NCI-H510A (cell line): ENCODE measurements at places on chromosomes 11 and 22.

DNA sequence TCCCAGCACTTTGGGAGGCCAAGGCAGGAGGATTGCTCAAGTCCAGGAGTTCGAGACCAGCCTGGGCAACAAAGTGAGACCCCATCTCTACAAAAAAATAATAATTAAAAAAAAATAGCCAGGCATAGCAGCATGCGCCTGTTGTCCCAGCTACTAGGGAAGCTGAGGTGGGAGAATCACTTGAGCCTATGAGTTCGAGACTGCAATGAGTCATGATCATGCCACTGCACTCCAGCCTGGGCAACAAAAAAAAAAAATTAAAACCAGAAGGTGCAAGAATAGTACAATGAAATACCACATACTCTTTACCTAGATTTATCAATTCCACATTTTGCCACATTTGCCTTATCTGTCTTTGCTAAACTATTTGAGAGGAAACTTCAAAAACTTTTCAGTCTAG is 8.2 kb downstream of the DPF2 start:
- no peak for DNase-seq

- DNase-seq, result no peak
These were observed 591.3 kb downstream of the LRRC4C start for GRCh38 chr11:40867991-40868632.

DNA sequence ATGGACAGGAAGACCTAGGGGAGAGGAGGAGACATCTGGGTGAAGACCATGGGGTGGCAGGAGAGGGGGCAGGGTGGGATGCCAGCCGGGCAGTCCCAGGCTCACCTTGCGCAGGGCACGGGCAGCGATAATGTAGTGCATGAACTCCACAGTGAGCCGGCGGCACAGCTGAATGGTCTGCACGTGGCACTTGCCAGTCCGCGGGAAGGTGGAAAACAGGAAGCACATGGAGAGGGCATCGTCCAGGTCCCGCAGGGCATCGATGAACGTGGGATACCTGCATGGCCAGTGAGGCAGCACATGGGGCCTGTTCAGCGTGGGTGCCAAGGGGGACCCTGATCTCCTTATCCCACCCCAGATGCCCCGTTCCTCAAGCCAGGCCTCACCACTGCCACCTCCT is 7.3 kb downstream of the PES1 start:
- no peak for DNase-seq

GRCh38 chr22:47030881-47031627 is 268.6 kb downstream of the TBC1D22A start:
- no peak for DNase-seq

DNA sequence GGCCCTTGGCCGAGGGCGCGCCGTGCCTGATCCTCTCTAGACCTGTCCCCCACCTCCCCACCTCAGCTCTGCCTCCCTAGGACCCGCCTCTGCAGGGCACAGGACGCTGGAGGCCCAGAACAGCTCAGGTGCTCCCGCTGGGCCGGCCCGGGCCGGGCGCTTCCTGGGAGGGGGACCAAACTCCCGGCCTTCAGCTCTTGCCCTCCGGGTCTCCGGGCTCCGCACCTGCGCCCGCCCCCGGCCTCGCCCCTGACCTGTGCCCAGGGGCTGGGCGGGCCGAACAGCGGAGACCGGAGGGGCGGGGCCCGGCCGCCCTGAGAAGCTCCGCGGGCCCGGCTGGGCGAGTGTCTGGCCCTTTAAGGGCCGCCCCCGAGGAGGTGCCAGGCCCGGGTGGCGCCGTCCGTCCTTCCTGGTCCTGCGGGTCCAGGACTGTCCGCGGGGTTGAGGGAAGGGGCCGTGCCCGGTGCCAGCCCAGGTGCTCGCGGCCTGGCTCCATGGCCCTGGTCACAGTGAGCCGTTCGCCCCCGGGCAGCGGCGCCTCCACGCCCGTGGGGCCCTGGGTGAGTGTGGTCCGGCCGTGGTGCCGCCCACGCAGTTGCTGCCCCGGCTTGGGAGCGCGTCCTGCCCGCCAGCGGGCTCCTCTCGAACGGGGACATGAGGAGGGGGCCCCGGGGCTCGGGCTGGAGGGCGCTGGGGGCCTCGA is at the start of gene SSH3:
Gene SSH3 (plus strand): TSS at position 399 of the 703 bp plus-strand sequence. CDS start 96 bp downstream, at position 495.
- DNase-seq, result peak; percentile 93

- DNase-seq, result no peak
These were observed 354.8 kb downstream of the TENM4 start for GRCh38 chr11:79086056-79086455.

DNA sequence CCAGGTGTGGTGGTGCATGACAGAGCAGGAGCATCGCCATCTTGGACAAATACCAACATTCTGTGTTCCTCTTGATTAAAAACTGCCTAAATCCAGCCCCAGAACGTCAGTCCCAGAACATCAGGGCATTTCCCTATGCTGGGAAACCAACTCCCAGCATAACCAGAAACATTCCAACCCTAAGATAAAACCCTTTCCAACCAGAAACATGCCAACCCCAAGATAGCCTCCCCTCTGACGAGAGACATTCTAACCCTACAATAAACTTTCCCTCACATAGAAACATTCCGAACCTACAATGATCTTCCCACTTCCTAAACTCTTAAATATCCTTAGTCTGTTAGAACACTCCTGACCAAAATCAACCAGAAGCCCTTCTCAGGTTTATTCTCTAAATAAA is 11.6 kb downstream of the PLAAT4 start:
- no peak for DNase-seq

DNA sequence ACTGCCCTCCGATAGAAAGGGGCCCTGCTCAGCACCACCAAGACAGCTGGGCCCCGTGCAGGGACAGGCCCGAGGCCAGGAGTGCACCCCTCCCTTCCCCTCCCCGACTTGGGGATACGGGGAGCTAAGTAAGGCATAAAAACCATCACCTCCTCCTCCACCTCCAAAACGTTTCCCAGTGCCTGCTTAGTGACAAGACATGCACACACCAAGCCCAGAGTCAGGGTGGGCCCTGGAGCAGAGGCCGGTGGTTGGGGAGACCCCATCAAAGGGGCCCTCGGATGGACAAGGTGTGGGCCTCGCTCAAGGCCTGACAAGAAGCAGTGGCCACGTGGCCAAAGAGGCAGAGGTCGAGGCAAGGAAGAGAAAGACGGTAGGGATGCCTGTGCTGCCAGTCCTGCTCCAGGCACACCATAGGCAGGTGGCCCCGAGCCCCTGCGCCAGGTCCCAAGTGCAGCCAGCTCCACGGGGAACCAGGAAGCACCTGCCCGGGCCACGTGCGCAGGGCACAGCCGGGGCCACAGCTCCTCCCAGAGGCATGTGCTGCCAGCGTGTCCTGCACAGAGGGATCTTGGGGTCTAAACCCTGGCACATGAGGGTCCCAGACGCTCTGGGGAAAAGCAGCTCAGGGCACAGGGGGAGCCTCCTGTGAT is 53.0 kb downstream of the BRD1 start:
- no peak for DNase-seq

GRCh38 chr11:12868315-12869073 is 140.6 kb upstream of the RASSF10 start:
- DNase-seq, result no peak

- no peak for DNase-seq
These were observed 983 bp downstream of the NARS2 start for GRCh38 chr11:78573681-78574080.

DNA sequence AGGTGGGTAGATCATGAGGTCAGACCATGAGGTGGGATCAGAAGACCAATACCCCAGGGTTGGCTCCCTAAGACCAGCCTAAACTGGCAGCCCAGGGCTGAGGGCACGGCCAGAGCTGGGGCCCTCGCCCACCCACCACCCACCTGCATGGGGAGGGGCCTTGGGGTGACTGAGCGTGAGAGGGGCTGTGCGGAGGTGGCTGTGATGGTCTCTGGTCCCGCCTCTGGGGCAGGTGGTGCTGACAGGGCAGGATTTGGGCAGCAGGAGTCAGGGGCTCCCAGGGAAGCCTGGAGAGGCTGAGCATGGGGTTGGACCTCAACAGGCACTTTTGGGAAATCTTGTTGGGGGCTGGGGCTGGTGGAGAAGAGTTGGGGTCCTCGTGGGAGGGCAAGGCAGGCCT is 39.8 kb upstream of the MUC5AC start:
- DNase-seq, result no peak

DNA sequence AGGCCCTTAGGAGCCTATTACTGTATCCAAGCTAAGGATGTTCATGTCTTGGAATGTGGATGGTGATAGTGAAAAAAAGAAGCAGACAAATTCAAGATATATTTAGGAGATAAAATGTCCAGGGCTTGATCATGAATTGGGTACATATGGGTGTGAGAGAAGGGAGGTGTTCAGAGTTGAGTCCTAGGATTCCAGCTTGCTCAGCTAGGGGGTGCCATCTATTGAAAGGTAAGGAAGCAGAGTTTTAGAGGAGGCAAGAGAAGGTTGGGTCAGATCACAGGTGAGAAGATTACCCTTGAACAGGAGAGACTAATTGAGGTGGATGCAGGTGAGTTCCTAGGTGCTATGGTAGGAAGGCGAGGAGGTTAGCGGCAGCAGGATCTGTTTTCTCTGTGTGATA is 60.5 kb downstream of the GRAMD1B start:
- DNase-seq, result no peak

GRCh38 chr11:18145025-18145424 is 12.7 kb downstream of the MRGPRX3 start:
- DNase-seq, result no peak

DNA sequence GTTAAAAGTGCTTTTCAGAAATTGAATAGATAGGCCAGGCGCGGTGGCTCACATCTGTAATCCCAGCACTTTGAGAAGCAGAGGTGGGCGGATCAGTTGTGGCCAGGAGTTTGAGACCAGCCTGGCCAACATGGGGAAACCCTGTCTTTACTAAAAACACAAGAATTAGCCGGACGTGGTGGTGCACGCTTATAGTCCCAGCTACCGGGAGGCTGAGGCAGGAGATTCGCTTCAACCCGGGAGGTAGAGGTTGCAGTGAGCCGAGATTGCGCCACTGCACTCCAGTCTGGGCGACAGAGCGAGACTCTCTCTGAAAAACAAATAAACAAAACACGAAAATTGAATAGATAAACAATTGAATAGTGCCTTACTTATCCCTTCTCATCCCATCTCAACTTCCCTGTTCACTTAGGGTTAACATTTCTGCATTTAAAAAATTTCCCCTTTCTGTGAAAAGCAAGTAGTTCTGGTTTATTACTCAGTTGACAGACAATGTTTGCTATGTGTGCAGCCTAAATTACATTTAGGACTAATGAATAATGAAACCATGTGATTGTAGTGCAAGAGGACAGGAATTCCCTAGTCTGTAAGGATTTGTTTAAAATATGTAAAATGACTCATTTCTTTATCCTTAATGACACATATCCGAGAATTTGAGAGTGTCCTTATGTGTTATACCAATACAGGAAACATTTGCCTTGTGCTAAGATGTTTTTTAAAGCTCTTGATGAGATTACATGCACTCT is 6.0 kb downstream of the RNF169 start:
- DNase-seq, result no peak

DNA sequence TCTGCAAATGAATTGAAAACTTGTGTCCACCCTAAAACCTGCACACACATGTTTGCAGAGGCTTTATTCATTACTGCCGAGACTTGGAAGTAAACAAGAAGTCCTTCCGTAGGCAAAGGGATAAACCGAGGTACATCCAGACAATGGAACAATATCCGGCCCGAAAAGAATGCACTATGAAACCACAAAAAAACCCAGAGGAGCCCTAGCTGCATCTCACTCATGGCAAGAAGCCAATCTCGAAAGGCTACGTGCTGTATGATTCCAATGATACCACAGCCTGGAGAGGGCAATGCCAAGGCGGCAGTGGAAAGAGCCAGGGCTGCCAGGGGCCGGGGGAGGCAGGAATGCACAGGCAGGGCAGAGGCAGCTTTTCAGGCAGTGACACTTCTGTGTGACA is 3.2 kb upstream of the MRPL23 start:
- no peak for DNase-seq

DNA sequence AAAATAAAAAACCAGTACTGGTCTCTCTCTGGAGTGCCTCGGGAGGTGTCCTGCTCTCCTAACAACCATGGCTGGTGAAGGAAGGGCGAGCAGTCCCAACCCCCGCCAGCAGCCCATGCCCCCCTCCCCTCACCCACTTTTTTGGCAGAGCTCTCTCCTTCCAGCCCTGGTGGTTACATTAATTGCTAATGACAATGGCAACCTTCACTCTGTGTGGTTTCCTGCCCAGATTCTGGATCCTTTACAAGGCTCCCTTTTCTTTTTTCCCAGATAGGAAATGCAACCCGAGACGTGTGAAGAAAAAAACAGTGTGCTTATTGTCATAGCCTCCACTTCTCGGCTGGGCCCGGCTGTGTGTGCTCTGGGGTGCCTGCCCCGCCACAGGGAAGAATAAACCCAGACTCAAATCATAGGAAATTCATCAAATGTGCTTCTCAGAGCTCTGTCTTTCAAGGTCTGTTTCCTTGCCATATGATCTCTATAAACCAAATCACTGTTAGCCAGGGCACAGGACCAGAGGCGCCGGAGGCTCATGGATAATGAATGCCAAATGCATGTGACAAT is 513.0 kb downstream of the SOX6 start:
- DNase-seq, result no peak

- no peak for DNase-seq
These were observed 51.2 kb downstream of the FZD4 start for GRCh38 chr11:86904001-86904400.

DNA sequence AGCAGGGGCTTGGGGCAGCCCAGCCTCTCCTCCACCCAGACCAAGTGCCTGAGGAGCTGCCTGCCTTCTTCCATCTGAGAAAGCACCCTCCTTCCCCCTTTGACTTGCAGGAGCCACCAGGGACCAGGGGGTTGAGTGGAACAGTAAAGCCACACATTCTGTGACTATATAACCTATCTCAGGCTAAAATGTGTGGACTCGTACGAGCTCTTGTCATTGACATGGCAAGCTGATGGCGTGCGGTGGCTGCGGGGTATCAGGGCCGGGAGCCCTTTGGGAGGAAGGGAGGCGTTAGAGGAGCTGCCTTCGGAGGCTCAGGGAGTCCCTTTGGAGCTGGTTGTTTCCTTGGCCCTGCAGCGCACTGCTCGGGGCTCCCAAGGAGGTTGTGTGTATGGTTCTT is 84.5 kb downstream of the CEP164 start:
- no peak for DNase-seq

DNA sequence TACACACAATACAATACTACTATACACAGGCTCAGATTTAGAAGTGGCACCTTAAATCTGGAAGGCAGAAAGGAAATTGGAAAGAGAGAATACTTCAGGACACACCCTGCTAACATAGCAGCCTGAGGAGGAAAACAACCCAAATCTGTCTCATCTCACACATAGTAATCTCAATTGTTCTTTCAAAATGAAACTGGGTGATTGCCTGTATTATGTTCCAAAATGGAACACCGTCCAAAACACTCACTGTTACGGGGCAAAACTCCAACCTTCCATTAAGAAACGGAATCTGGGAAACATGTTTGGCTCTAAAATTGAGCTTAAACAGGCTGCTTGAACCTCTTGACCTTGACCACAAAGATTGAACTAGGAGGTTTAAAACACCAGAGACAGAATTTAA is 572.6 kb downstream of the OPCML start:
- no peak for DNase-seq

GRCh38 chr11:91374794-91375193 is 849.8 kb upstream of the FAT3 start:
- DNase-seq, result no peak

DNA sequence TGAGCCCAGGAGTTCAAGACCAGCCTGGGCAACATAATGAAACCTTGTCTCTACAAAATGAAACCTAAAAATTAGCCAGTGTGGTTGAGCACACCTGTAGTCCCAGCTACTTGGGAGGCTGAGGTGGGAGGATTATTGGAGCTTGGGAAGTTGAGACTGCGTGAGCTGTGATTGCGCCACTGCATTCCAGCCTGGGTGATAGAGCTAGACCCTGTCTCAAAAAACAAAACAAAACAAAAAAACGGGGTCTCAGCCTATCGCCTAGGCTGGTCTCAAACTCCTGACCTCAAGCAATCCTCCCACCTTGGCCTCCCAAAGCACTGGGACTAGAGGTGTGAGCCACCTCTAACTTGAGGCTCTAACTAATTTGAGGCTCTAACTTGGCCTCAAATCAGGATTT is 13.6 kb downstream of the PPIL2 start:
- no peak for DNase-seq
